H54 (cell line): ENCODE measurements at places on chromosomes 7 and 10.
A peak's percentile ranks its signal among the peaks of the same experiment; 100 is the strongest.

GRCh38 chr7:95441042-95441823 is 6.4 kb upstream of the PON2 start:
- DNase-seq = no peak

GRCh38 chr7:2008101-2008935 is 224.4 kb downstream of the MAD1L1 start:
- no peak for DNase-seq

DNA sequence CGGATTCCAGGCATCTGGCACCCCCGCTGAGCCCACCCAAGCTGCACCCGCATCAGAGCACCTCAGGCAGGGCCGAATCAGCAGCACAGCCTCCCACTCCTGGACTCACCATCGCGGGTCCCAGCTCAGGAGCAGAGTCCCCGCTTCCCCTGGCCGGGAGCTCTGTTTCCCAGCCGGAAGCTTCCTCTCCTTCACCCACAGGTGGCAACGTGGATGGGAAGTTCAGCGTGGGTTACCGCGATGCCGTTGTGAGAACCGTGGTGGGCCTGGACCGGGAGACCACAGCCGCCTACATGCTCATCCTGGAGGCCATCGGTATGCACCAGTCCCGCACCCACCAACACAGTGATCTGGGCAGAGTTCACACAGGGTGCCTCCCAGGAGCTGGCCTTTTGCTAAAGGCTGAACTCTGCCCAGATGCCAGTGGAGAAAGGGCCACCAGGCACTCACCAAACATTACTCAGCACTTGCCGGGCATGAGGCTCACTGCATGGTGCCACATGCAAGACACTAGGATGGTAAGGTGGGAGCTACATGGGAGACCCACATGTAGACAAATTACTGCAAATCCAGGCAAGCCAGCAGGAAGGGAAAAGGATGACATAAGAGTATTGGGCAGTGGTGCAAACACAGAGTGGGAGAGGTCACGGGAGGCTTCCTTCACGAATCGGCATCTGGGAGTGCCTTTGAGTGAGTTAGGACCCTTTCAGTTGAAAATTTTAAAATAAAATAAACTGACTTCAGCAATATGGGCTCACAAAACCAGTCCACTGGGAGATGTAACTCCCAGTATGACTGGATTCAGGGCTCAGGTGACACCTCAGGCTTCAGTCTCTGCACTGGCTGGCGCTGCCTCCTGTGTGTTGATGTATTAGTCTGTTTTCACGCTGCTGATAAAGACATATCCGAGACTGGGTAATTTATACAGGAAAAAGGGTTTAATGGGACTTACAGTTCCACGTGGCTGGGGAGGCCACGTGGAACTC is 10.4 kb downstream of the C10orf105 start:
- DNase-seq = no peak

GRCh38 chr10:66822801-66823200 is 103.0 kb upstream of the LRRTM3 start:
- no peak for DNase-seq

DNA sequence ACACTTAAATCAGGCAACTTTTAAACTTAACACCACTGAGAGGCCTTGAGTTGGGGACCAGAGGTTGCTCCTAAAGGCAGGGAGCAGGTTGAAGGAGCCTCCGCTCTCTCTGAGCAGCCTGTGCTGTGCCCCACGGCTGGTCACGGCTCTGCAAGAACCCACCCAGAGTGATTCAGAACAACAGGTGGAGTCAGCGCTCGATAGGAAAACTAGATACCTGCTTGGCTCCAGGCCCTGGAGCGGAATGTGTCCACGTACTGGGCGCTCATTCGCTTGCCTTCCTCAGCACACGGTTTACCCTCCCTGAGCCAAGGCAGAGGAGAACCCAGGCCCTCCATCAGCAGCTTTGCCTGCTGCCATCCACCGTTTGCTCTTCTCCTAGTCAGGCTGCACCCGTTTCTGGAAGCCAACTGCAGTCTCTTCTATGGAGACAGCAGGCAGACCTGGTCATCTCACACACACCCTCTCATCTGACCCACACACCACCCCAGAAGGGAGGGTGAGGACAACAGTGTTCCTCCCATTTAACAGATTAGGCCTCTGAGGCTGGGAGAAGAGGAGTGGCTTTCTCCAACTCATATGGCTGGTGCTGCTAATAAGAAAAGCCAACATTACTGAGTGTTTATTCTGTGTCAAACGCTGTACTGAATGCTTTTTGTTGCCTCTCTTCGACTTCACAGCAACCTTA is 37.6 kb upstream of the PDCD4 start:
- DNase-seq = no peak

GRCh38 chr10:42933448-42934340 is 143.2 kb upstream of the RET start:
- no peak for DNase-seq

DNA sequence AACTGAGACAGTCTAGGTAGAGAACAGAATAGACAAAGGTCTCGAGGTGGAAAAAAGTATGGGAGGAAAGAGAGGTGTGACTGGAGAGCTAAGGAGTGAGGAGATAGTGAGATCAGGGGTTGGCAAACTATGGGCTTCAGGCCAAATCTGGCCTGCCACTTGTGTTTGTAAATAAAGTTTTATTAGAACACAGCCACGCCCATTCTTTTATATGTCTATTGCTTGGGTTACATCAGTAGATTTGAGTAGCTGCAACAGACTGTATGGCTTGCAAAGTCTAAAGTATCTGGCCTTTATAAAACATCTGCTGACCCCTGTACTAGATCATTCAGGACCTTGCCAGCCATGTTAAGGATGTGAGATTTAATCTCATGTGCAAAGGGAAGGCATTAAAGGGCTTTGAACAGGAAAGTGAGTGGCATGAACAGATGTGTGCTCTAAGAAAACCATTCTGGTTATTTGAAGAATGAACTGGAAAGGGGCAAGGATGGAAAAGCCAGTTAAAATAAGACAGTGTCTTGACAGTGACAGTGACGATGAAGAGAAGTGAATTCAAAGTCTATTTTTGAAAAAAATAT is 240.3 kb downstream of the RNLS start:
- DNase-seq = no peak

- DNase-seq = no peak
These were observed 22.0 kb downstream of the FAM171A1 start for GRCh38 chr10:15349112-15349511.

DNA sequence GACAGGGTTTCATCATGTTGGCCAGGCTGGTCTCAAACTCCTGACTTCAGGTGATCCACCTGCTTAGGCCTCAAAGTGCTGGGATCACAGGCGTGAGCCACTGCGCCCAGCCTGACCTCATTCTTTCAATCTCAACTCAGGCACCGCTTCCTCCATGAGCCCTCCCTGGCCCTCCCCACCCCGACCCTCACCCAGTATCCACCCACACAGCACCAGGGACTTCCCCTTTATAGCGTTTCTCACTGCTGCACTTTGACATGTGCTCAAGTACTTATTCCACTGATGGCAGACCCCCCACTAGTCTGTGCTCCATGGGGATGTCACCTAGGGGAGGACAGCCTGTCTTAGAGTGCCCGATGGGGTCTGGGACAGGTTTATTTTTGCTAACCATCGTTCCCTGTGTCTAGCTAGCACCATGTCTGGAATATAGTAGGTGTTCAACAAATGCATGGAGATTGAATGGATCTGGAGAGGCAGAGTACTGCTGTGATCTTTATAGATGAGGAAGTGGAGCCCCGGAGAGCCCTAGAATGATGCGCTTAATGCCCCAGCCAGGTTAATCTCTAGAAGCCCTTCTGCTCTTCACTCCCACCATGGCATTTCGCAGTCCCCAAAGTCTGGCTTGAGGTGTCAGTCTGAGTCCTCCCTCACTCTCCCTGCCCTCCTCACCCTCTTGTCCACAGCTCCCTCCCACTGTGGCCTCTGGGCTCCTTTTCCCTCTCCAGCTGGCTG is 258.8 kb downstream of the RPS24 start:
- no peak for DNase-seq

- DNase-seq = no peak
These were observed 18.0 kb upstream of the ARID5B start for GRCh38 chr10:61883371-61884025.

GRCh38 chr10:110833234-110833940 is 38.3 kb upstream of the PDCD4 start:
- no peak for DNase-seq

DNA sequence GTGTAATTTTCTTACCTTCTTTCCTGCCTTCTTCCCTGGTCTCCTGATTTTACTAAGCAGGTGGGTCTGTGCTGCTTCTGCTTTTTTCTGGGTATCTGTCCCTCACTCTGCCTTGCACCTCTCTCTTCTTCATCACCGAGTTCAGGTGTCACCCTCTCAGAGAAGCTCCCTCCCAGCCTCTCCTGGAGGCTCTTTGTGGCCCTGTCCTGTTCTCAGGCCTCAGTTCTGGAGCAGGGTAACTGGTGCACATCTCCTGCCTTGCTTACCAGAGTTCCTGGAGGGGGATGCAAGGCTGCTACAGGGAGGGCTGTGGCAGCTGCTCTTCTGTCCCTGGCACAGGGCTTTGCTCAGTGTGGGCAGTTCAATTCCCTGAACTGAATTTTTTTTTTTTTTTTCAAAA is 66.1 kb downstream of the RBM33 start:
- DNase-seq = no peak

- DNase-seq = no peak
These were observed 604.0 kb downstream of the INHBA start for GRCh38 chr7:41098846-41099245.

GRCh38 chr10:61974601-61975390 is 73.3 kb downstream of the ARID5B start:
- DNase-seq = no peak

GRCh38 chr10:95688648-95689047 is 5.1 kb downstream of the TCTN3 start:
- no peak for DNase-seq

- DNase-seq = no peak
These were observed 54.5 kb downstream of the GLRX3 start for GRCh38 chr10:130190737-130191115.

GRCh38 chr10:100732241-100732596 is 13.2 kb upstream of the PAX2 start:
- DNase-seq = no peak

DNA sequence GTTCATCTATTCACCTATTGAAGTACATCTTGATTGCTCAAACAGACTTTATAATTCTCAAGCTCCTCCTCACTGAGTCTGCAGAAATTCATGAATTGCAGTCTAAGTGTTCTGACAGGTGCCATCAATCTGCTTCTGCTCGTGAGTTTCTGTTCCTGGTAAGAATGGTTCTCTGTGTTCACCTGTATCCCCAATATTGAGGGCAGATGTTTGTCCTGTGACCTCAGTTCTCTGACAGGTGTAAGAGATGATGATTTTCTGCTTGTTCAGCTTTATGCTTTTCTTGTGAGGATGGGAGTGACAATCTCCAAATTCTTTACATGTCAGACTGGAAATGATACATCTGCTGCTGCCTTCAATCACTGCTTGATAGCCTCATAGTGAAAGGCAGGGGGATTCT is 736.9 kb upstream of the COBL start:
- DNase-seq = no peak

- DNase-seq = no peak
These were observed 36.8 kb downstream of the LRRC72 start for GRCh38 chr7:16563281-16564022.

- DNase-seq = no peak
These were observed 177.0 kb downstream of the REEP3 start for GRCh38 chr10:63697956-63698786.

DNA sequence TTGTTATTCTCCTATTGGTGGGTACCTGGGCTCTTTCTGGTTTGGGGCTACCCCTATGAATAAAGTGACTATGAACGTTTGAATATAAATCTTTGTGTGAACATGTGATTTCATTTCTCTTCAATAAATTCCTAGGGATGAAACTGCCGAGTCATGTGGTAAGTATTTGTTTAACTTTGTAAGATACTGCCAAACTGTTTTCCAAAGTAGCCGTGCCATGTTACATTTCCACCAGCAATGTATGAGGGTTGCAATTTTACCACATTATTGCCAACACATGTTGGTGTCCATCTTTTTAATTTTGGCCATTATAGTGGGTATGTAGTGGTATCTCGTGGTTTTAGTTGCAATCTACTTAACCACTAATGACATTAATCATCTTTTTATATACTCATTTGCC is 94.7 kb downstream of the ZNRF2 start:
- no peak for DNase-seq

- peak; percentile 35 for DNase-seq
These were observed 62.5 kb upstream of the CHST15 start for GRCh38 chr10:124155781-124156435.

DNA sequence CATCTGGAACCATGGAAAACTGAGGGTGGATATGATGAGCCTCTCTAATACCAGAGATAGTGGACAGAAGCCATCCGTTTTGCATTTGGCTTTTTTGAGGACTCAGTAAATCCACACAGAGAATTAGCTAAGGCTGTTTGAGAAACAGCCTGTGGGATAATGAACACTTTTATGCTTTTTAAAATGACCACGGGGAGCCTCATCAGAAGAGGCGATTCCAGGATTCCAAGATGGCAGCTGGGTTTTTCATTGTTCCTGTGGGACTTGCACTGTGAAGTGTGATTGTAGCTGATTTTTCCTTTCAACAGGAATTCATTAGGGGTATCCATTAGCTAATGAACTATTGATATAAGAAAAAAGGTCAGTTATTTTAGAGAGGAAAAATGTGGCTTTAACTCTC is 353.2 kb downstream of the AUTS2 start:
- no peak for DNase-seq

DNA sequence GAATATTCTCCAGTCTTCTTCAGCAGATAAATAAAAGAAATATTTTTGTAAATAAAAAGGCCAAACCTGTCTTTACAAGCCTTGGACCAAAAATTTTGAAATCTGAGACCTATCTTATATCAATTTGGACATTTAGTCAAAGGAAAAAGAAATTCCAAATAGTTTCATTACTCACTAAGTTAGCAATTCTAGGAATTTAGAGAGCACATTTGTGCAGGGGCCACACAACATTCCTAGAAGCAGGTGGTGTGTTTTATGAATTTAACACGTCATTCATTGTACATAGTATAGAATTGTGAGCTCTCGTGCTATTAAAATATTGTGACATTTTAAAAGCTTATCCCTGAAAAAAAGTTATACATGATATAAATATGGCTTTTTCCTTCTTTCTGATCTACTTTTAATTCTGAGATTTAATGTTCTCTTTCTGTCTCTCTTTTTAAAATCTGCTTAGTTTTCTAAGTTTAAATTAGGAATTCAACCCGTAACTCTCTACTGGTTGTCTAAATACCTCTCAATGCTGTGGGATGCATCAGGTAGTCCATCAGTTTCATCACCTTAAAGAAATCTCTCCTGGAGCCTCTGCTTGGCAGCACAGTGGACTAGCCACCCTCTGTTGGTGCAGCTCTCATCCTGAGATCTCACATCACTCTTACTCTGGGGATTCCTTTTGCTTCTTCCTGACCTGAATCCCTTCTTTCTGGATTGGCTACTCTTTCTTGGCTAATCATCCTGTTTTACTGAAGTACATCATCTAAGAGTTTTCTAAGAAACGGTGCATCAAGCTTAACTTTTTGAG is 124.5 kb downstream of the SEMA3E start:
- DNase-seq = no peak

GRCh38 chr7:7869036-7869435 is 99.6 kb upstream of the GLCCI1 start:
- DNase-seq = no peak

DNA sequence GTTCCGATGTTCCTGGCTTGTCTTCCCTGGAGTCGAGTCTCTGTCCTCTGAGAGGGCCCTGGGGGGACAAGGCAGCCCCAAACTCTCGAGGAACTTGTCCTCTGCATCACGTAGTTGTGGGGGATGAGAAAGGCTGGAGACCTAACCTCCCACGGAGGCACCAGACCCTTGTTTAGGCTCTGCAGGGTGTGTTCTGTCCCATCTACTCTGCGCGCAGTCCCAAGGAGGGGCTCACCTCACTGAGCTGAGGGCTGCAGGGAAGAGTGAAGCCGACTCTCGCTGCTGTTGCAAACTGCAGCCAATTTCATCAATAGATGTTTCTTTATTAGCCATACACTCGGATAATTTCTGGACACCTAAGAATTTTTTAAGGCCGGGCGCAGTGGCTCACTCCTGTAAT is 186.7 kb upstream of the ADARB2 start:
- DNase-seq = no peak
